ENCODE measurements at places on chromosomes 1 and 21. TPM values are rescaled to one million over a fixed set of nuclear protein-coding genes. Genes with fewer than 3 reads are reported as not detected.

The BSND gene
- not detected for total RNA-seq

The ZSWIM5 gene
- 11.0 TPM for total RNA-seq

The PLA2G2D gene
- not detected for total RNA-seq

The SAMD11 gene
- 0.11 TPM for total RNA-seq

The BRDT gene
- not detected for total RNA-seq

The AGMAT gene
- 174 TPM for total RNA-seq

The SMPDL3B gene
- 0.29 TPM for total RNA-seq

The C1orf210 gene
- total RNA-seq, result 0.52 TPM

The AIDA gene
- 17.5 TPM for total RNA-seq

The OR2W3 gene
- not detected for total RNA-seq

The TTLL7 gene
- total RNA-seq, result 0.22 TPM

The VWA5B1 gene
- not detected for total RNA-seq

The MAST2 gene
- total RNA-seq, result 14.3 TPM

The FOXD2 gene
- 0.07 TPM for total RNA-seq

The SPRR5 gene
- not detected for total RNA-seq

The LCE1A gene
- total RNA-seq, result not detected

The NHLH1 gene
- total RNA-seq, result not detected

The KRTAP13-2 gene
- total RNA-seq, result not detected
